ENCODE measurements at places on chromosomes 3 and 15.
A peak's percentile ranks its signal among the peaks of the same experiment; 100 is the strongest.

DNA sequence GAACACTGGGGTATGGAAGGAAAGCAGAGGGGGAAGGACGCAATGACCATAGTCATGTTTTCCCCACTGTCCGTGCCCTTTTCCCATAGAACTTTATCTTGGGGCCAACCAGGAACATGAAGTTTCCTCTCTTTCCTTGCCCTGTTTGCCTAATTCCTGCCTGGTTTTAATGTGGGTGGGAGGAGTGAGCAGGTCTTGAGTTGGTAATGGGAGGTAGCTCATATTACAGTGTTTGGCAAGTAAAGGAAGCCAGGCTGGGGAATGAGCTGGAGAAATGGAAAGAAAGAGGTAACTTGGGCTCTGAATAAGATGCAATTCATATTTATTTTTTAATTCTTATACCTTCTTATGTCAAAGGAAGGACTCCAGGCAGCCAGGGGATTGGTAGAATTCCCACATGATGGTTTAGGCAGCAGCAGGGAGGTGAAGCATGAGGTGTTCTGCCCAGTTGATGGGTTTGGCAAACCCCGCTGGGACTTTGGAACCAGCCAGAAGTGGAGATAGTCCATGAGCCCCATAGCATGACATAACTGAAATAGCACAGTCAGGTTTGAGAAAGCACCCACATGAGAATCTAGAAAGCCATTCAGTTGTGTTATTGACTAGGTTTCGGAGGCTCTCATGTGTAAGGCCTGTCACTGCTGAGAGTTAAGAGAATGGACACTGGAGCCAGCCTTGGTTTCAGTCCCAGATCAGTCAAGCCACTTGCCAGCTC, 60.0 kb downstream of the CCK start:
- DNase-seq = no peak

DNA sequence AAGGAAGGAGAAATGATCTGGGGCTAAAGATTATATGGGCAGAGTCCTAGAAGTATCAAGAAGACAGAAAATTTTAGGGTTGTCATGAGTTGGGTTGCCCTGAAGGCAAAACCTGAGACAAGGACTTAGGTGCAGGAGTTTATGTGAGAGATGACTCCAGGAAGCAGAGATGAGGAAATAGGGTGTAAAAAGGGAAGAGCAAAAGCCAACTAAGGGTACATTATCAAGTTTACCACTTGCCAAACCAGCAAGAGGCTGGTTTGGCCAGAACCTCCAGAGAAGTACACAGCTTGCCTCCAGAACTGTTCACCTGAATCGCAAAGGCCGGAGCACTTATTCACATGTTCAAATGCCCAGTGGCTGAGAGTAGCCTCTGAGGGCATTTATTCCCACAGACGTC, 116.7 kb downstream of the FHIT start:
- no peak for DNase-seq

DNA sequence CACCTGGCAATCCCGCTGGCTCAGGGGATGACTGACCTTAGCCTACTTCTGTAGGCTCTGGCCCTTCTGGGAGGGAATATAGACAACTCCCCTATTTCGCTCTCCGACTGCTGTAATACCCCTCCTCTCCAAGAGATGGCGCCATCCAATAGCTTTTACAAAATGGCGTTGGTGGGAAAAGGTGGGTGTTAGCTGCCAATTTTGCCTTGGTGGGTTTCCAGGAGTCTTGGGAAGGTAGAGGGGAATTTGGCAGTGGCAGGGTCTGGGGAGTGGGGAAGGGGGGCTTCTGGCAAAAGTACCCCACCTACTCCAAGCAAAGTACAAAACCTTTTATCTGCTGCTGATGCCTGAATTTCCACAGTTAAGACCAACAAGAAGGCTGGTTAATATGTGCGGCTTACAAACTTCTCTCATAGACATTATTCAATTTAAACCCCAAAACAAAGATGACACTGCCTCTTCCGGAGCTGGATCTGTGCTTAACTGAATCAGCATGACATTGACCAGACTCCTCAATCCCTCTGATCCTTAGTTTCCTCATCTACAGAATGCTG, 62.1 kb downstream of the RASGRF1 start:
- peak; percentile 54 for DNase-seq

DNA sequence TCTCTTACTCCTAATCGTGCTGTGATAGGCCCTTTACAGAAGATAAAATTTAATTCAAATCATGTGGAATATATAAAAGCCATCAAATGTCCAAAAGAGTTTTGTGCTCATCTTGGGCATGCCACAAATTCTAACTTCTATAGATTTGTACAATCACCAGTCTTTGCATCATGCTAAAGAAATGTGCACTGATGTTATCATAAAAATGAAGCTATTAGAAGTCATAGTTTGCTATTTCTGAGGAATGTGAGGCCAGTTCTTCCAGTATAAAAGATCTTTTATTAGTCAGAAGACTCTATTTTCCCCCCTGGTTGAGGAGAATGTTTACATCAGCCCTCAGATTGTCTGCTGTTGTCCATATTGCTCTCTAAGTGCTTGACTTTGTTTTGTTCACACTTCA, 2.1 kb upstream of the ANXA2 start:
- DNase-seq = peak; percentile 55

GRCh38 chr3:169323578-169324451, 339.7 kb downstream of the MECOM start:
- DNase-seq = no peak

- DNase-seq = no peak
These were observed 52.5 kb upstream of the RPL32 start for GRCh38 chr3:12893852-12894251.

DNA sequence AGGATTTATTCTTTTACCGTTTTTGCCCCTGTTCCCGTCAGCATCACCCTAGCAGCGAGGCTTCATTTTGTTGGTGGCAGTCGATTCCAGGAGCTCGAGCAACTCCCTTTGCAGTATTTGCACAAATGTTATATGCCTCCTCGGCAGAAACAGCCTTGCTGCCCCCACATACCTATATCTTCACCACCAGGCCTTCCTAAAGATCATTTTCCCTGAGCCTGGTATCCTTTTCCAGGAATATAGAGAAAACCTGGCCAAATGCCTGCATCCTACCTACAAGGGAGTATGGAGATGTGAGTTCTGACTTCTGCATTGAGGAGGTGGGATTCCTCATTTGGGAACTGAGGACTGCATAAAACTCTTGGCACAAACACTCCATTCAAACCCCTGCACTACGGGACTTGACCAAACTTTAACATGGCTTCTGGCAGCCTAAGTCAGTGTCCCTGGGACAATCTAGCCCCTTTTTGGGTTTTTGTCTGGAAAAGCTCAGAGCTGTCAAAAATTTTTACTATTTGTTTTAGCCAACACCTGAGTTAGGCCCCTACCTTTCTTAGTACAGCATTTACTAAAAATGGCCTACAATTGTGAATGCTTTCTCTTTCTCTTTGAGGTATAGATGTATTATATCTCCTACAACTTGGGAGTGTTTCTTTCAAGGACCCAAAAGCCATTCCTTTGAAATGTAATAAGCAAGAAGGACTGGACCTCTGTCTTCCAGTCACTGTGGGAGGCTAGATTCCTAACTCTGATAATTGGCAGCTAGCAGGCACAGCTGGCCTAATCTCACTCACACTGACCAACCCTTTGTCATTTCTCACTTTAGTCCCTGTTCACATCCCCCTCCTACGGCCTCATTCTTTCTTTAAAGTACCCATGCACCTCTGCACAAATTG, 12.1 kb upstream of the UBE2Q2 start:
- DNase-seq = no peak

- DNase-seq = no peak
These were observed 67.7 kb downstream of the LDHAL6B start for GRCh38 chr15:59274126-59274970.

- DNase-seq = no peak
These were observed 136.0 kb upstream of the THBS1 start for GRCh38 chr15:39444735-39445470.

DNA sequence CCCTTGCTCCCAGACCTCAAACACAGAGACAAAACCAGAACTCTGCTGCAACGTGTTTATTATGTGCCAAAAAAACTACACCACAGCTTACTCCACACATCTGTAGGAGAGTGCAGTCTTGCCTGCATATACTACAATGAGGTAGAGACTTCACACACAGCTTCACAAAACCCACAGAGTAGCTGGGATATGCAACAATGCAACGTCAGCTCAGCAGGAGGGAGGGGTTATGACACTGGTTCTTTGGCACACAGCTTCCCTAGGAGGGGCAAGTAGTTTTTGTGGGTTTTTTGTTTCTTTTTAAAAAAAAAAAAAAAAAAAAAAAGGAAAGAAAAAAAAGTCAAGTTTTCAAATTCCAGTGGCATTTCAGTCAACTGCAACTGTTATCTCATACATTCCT, 2.9 kb upstream of the RPS17 start:
- no peak for DNase-seq

DNA sequence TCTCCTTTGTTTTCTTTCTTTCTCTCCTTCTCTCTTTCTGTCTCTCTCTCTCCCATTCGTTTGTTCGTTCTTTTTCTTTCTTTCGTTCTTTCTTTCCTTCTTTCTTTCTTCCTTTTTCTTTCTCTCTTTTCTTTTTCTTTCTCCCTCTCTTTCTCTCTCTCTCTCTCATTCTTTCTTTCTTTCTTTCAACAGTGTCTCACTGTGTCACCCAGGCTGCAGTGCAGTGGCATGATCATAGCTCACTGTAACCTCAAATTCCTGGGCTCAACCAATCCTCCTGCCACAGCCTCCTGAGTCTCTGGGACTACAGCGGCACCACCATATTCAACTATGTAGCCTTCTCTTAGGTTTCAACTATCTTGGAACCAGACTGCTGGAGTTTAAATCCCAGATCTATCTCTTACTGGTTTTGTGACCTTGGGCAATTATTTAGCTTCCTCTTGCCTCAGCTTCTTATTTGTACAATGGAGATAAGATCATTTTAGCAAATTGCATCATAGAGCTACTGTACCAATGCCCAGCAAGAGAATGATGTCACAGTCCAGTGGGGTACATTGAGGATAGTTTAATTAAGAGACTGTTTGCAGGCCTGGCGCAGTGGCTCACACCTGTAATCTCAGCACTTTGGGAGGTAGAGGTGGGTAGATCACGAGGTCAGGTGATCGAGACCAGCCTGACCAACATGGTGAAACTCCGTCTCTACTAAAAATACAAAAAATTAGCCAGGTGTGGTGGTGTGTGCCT, 27.3 kb upstream of the PARL start:
- DNase-seq = no peak

DNA sequence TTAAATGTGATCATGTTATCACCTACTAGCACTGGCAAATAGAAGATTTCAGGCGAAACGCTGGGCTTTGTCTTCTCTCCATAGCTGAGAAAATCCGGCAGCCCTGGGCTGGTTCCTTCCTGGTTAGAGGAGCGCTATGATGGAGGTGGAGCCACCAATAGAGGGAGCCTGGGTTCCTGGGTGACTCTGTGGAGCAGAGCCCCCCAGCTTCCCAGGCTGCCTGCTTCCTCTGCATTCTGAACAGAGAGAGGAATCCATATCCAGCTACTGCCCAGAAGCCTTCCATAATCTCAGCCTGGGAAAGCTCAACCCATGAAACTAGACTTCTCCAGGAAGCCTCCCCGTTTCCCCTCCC, 32.6 kb upstream of the IQSEC1 start:
- DNase-seq = no peak

Data from RWPE1 (cell line).